IMR-90 (cell line): ENCODE measurements at places on chromosomes 4 and X.
A peak's percentile ranks its signal among the peaks of the same experiment; 100 is the strongest.

- no peak for DNase-seq
Observed at GRCh38 chr4:7816771-7817170, 122.9 kb downstream of the AFAP1 start.

GRCh38 chrX:95945528-95945927 lies 739.1 kb upstream of the DIAPH2 start:
- no peak for DNase-seq

DNA sequence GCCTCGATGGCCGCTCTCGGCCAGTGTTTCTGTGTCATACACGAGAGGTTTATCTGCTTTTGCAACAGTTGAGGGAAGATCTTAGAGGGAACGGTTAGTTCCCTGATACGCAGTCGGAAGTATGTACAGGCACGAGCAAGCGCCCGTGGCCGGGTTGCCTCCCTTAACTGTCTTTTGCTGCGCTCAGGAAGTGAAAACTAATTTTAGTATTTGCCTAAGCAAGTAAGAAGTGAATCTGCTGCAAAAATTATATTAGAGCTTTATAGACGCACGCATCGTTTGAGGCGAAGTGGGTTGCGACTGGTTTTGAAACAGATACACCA lies 695 bp downstream of the MTM1 start:
- DNase-seq = peak; percentile 43

DNA sequence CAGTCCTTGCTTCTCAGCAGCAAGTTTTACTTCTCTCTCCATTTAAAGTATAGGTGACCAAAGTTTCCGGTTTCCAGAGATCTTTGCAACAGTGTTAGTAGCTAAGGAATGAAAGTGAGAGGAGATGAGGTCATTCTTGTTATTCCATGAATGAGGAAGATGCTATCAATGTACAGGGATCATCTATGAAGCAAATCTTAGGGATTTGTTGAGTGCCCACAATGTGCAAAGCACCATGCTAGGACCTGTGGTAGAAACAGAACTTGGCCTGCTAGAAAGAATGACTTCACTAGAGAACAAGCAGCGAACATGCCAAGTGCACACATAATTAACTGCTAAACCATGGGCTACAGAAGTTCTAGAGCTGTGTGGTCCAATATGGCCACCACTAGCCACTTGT lies 112.5 kb downstream of the MID1 start:
- peak; percentile 31 for DNase-seq

DNA sequence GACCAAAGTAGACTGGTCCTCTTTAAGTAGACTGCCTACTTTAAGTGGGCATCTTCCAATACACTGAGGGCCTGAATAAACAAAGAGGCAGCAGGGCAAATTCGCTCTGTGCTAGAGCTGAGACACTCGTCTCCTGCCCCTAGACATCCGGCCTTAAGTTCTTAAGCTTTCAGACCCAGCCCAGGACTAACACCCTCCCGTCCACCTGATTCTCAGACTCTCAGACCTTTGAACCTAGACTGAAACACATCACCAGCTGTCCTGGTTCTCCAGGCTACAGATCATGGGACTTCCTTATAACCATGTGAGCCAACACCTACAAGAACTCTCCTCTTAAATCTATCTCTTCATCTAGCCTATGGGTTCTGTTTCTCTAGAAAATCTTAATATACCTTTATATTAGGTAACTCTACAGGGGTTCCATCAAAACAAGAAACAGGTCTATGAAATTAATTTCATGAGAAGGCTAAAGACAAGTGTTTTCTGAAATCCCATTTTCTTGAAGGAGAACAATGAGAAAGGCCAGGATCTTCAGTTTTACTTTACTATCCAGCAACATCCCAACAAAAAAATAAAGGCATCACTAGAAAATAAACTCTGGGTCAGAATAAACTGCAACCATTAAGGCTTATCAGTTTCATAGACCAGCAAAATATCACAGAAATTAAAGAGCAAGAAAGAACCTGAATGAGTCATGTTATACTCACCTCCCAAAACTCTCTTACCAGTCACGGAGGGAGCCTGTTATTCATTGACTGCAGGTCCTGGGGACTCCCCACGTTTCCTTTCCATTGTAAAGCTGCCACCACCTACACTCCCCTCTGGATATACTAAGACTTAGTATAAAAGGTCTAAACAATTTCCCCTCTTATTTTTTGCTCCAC lies 14.8 kb downstream of the ADGRA3 start:
- DNase-seq = peak; percentile 87

- no peak for DNase-seq
Observed at GRCh38 chr4:10565166-10565780, 108.0 kb upstream of the ZNF518B start.

- no peak for DNase-seq
Observed at GRCh38 chrX:96838537-96838936, 45.2 kb upstream of the RPA4 start.

DNA sequence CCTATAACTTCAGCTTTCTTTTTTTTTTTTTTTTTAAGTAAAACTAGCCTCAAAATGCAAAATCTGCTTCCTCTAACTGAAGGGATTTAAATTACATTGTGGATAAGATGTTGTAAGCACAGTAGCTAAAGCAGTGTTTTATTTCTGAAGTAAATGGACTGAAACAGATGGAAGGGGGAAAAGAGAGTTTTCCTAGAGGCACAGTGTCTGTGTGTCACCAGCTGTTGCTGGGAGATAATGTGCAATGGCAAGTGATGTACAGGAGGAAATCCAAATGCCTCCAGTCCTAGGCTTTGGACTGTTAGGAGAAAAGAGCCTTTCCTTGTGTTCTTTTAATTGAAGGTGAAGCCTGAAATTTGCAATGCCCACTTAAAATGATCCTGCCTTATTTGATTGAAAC lies 672.1 kb downstream of the GRXCR1 start:
- DNase-seq = no peak

DNA sequence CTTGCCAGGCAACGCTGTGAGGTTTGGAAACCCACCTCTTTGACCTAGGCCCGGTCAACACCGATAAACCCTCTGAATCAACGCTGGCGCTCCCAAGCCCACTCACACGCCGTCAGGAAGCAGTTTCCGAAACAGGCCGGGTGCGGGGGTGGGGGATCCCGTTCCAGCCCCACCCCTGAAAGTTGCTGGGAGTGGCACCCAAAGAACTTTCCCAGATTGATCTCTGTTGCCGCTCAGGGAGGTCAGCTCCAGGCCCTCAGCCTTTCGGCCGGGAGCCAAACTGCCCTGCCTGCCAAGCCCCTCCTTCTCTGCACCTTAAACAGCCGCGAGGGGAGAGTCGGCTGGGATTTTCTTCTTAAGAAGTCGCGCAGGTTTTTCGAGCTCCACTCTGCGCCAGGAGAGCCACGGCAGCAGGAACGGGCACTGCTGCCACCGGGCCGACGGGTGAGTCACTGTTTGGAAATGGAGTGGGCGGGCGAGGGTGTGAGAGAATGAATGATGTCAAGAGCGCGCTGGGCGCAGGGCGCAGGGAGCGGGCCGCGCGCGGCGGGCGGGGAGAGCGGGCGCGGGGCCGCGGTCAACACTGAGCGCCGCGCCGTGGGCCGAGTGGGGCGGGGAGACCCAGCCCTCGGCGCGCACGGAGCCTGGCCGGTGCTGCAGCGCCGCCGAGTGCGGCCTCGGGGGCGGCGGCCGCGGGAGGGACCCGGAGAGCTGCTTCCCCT lies at the start of gene SGMS2:
Gene SGMS2, plus strand, starts transcription at position 583 of the 722 bp plus-strand sequence. CDS start 70,622 bp downstream, outside the sequence.
- peak; percentile 84 for DNase-seq

DNA sequence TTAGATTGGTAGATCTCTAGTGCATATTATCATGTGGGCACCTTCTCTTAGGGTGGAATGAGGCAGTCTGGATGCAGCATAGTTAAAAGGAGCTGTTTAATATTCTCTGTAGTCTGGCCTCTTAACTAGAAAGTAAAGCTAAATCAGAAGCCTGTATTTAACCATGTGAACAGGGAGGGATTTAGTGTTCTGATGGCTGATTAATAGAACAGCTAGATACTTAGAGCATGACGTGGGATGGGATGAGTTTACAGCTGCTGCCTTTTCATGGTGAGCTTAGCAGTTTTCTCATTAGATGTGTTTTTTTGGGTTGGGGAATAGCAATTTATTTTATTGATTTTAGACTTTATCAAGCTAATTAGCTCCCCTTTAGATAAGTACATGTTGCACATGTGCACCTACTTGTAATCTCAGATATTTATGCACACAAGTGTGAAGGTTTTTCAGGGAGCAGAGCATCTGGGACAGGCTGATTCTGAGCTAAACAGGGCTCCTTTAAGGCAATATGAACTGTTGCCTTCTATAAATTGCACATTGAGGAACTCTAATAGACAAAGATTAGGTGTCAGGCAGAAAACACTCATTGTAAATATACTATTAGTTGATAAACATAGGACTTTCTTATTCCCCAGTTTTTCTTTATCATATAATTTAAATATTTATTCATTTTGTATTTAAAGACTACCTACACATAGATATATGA lies 34.1 kb downstream of the YIPF6 start:
- DNase-seq = peak; percentile 52

DNA sequence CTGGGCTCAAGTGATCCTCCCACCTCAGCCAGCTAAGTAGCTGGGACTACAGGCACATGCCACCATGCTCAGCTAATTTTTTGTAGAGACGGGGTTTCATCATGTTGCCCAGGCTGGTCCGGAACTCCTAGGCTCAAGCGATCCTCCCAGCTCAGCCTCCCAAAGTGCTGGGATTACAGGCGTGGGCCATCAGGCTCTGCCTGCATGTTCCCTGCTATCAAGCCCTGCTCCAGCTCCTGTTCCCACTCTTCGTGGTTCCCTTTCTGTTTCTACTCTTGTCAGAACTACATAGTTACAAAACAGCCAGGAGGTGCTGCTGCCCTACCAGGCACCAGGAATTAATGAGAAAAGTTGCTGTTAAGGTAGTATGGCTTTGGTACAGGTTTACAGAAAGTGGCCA lies 8.7 kb downstream of the TIMP1 start:
- DNase-seq = no peak

DNA sequence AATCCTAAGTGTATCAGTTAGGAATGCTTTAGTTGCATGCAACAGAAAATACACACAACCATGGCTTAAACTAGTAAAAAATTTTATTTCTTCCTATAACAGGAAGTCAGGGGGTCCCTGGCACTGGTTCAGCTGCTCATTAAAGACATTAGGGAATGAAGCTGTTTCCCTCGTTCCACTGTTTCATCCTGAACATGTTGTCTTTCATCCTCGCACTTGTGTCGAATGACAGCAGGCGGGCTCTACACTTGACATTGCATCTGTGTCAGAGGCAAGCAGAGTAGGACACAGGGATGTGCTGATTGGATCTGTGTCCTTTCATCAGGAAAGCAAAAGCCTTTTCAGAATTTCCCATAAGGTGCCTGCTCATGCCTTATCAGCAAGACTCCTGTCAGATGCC lies 22.8 kb upstream of the C1QTNF7 start:
- DNase-seq = no peak

DNA sequence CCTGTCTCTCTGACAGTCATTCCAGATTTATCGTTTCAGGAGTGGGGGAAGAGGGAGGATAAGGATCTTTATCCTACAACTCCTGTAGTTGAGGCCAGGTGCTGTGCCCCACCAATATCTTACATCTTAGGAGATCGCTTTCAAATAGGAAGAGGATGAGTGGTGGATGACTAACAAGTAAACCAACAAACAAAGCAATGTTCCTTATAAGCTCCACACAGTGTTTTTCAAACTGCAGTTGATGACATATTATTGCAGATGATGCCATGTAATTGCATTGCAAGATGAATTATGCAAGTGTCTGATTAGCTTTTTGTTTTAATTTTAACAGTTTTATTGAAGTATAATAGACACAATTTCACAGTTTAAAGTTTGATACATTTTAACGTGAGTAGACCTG lies 35.8 kb upstream of the TMEM164 start:
- peak; percentile 15 for DNase-seq

DNA sequence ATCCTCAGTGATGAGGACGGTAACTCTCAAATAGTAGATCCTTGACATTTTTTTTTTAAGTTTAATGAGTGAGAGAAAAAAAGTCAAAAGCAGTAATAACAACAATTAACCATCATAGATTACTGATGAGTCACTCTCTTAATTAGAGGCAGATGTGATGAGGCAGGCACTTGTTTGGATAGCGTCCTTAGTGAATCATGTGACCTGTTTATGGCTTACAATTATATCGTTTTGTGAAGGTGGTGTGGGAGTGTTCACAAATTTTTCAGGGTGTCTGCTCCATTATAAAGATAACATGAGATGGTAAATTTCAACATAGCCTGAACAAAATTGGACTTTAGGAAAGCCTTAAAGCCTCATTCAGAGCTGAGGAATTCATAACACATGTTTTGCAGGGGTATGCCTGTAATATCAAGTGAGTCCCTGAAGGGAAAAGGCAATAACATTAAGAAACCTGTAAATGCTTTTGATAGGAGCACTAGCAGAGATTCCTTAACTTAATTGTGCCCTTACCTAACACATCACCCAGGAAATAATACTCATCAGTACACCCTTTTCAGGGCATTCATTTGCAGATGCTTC lies 51.9 kb upstream of the XIAP start:
- peak; percentile 32 for DNase-seq

DNA sequence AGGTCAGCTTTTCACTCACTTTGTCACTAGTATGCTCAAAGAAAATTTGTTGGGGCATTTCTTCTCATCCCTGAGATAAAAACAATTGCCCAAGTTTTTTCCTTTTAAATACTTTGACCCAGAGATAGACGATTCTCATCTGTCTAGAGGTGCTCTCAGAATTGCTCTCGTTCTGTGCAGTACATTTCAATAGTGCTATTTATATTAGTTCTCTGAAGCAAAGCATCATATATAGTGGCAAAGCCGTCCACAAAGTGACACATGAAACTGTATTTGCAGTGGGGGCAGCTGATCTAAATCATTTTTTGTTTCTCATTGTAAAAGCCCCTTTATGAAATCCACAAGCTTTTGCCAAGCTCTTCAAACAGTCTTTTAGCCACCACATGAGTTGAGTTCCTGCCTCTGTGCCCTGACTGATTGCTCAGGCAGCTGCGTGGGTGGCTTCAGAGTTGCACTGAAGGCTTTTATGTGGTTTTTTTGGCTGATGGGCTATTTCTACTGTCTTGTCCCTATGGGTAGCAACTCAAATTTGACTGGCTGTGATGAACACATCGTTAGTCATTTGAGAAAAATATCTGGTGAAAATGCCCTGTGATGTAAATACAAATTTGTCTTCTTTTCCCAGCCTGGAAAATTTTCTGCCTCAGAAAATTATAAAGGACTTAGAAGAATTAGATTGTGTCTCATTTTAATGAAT lies 119.1 kb upstream of the OTUD4 start:
- peak; percentile 75 for DNase-seq

DNA sequence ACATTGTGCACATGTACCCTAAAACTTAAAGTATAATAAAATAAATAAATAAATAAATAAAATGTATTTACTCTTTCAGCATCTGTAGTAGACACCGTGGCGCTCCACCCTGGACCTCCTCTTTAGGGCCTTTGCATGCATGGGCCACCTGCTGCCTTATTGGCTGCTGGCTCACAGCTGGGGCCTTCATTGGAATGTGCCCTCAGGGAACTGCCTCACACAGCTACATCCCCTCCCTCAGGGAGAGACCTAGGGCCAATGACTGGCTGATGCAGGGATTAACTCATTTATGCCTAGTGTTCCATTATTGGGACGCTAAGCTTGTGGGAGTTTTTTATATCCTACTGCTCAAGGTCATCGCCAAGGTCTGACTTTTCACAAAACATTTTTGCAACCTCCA lies 302.9 kb upstream of the FTHL17 start:
- DNase-seq = no peak

- DNase-seq = peak; percentile 66
Observed at GRCh38 chrX:115174548-115174947, 14.7 kb upstream of the RBMXL3 start.
